ENCODE measurements at places on chromosomes 12 and 14.

DNA sequence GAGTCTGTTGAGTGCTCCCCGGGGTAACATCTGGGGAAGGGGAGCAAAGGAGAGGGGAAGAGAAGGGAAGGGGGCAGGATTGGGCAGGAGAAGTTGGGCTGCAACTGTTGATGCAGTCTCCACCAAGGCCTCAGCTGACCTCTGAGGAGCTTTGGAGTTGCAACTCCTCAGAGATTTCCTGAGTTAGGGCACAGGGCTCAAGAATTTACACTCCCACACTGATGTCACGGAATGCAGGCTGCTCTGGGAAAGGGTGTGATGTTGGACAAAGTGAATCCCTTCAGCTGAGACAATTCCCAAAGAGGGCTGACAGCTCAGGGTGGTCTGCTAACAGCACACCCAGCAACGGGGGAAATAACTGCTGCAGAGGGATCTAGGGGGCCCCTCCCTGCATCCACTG is 295.6 kb downstream of the PCNX1 start:
- no peaks in the 10 kb centered on the region for H3K27me3 ChIP-seq
- no peak for ATAC-seq
- H3K4me1 ChIP-seq = no peaks in the 10 kb centered on the region

DNA sequence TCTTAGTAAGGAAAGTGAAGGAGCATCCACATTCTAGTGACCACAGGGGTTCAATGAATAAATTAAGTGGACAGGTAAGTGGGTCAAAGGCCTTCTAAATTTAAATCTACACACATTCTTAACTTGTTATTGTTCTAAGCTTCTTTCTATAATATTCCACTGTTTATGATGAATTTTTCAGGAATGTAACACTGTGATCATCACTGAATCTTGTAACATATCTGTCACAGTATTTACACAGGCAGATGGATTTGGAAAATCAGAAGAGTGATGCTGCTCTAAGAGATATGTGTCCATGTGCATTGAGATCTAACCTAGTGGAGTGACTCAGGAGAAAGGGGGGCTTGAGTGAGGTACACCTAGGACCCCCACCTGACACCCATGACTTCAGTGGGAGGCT is 115.4 kb upstream of the OVCH1 start:
- peaks cover 8% of the 10 kb centered on the region for H3K36me3 ChIP-seq

- peak overlapping the region; percentile 65 for H3K27ac ChIP-seq
- no peaks in the 10 kb centered on the region for H3K27me3 ChIP-seq
- H3K4me3 ChIP-seq = peak overlapping the region; percentile 0
- no peaks in the 10 kb centered on the region for H3K4me1 ChIP-seq
- ATAC-seq = no peak
These were observed 3.5 kb downstream of the LMO3 start for GRCh38 chr12:16602412-16602811.

- no peak overlapping the region for H3K4me3 ChIP-seq
- H3K4me1 ChIP-seq = no peaks in the 10 kb centered on the region
- ATAC-seq = no peak
- H3K27ac ChIP-seq = no peak overlapping the region
- no peaks in the 10 kb centered on the region for H3K36me3 ChIP-seq
These were observed 13.3 kb upstream of the VRK1 start for GRCh38 chr14:96783915-96784224.

DNA sequence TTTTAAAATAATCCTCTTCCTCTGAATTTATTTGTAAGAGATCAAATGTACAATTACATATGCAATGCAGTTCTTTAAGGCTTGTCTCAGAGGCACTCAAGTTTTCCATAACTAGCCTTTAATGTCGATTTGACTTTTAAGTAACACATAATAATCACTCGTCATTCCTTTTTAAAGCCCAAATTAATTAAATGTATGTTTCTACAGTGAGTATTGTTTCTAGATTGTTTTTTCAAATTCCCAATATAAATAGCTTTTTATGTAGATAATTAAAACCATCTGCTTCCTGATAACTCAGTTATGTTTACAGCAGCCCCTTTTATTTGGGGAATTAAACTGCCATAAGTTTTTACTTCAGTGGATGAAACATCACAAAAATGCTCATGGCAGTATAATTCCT is 185.1 kb downstream of the ETNK1 start:
- H3K4me1 ChIP-seq = peaks cover 8% of the 10 kb centered on the region
- no peaks in the 10 kb centered on the region for H3K27me3 ChIP-seq
- H3K27ac ChIP-seq = no peak overlapping the region
- H3K36me3 ChIP-seq = no peaks in the 10 kb centered on the region
- no peak overlapping the region for H3K4me3 ChIP-seq

DNA sequence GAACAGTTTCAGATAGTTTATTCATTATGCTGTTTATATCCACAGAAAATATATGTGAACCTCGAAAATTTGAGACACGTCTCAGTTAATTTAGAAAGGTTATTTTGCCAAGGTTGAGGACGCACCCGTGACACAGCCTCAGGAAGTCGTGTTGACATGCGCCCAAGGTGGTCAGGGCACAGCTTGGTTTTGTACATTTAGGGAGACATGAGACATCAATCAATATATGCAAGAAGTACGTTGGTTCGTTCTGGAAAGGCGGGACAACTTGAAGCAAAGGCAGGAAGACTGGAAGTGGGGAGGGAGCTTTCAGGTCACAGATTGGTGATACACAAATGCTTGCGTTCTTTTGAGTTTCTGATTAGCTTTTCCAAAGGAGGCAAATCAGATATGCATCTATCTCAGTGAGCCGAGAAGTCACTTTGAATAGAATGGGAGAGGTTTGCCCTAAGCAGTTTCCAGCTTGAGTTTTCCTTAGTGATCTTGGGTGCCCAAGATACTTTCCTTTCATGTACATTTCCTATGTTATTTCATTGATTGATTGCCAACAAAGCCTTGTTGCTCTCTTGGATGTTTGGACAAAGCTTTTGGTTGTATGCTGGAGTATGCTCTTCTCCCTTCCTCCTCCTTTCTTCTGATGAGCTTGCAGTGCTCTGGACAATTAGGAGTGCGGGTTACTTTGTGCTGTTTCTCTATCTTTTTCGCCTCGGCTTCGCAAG is 3.2 kb downstream of the SNAPC1 start:
- no peak for ATAC-seq
- no peak overlapping the region for H3K27ac ChIP-seq
- no peak overlapping the region for H3K4me3 ChIP-seq

DNA sequence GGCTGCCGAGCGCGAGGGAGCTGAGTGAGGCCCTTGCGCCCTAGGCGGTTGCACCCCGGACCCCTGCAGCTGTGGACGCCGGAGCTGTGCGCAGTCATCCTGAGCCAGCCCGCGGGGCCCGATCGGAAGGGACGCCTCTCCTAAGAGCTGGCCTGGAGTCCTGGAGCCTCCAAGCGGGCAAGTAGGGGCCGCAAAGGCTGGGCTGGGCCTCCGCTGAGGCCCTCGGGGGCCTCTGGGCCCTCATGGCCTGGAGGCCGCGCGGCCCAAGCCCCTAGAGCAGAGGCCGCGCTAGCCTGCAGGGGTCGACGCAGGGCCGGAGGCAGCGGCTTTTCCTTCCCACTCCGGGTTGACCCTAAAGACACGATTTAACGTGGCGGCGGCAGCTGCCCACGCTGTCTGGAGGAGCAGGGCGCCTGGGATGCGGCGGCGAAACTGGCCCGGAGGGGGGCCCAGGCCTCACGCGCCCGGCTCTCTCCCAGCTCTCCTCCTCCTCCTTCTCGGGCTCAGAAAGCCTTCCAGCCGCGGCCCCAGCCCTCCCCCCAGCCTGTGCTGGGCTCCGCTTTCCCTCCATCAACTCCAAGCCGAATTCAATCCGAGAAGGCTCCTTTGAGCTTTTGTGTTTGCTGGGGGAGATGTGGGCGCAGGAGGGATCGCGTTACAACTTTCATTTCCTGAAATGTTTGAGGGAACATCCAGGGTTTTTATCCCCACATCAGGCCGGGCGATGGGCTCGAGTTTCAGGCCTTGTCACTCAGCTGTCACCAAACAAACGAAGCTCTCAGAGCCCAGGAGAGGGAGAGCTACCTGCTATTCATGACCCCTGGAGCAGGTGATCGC is 11.6 kb downstream of the SIX1 start:
- ATAC-seq = peak; percentile 39
- no peaks in the 10 kb centered on the region for H3K36me3 ChIP-seq
- H3K4me3 ChIP-seq = peak overlapping the region; percentile 41

- no peak overlapping the region for H3K27ac ChIP-seq
- no peaks in the 10 kb centered on the region for H3K27me3 ChIP-seq
- H3K4me3 ChIP-seq = no peak overlapping the region
- H3K36me3 ChIP-seq = peaks cover 15% of the 10 kb centered on the region
These were observed 43.5 kb downstream of the C14orf132 start for GRCh38 chr14:96082420-96083300.

GRCh38 chr14:57549765-57550420 is 56.2 kb upstream of the CCDC198 start:
- no peaks in the 10 kb centered on the region for H3K4me1 ChIP-seq
- H3K27me3 ChIP-seq = no peaks in the 10 kb centered on the region
- ATAC-seq = no peak
- H3K27ac ChIP-seq = no peak overlapping the region

- H3K4me3 ChIP-seq = no peak overlapping the region
- no peak overlapping the region for H3K27ac ChIP-seq
- no peak for ATAC-seq
- H3K36me3 ChIP-seq = no peaks in the 10 kb centered on the region
These were observed 158.7 kb downstream of the NUAK1 start for GRCh38 chr12:105980085-105980484.

GRCh38 chr12:124774462-124775167 is 89.0 kb downstream of the SCARB1 start:
- peak overlapping the region; percentile 30 for H3K4me3 ChIP-seq
- peak; percentile 37 for ATAC-seq
- no peaks in the 10 kb centered on the region for H3K27me3 ChIP-seq
- H3K36me3 ChIP-seq = peaks cover 5% of the 10 kb centered on the region

DNA sequence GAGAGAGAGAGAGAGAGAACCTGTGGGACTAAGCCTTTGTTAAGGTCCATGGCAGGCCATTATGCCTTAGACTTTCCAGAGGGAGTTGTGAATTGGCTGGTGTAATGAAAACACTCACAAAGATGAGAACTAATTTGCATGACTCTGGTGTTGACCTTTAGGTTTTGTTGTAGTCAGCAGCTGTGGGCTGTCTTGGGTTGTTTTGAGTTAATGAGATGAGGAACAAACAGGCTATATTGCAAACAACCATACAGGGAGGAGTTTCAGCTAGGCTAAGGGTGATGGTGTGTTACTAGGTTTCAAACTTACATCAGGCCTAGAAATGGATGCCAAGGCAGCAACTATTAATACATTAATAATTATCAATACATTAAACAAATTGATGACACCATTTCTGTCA is 26.3 kb downstream of the ATXN7L3B start:
- no peaks in the 10 kb centered on the region for H3K36me3 ChIP-seq
- no peak overlapping the region for H3K4me3 ChIP-seq
- H3K4me1 ChIP-seq = no peaks in the 10 kb centered on the region
- ATAC-seq = no peak

- H3K27ac ChIP-seq = no peak overlapping the region
- H3K27me3 ChIP-seq = no peaks in the 10 kb centered on the region
- H3K4me3 ChIP-seq = no peak overlapping the region
These were observed 34.8 kb downstream of the TIMELESS start for GRCh38 chr12:56414401-56414800.

DNA sequence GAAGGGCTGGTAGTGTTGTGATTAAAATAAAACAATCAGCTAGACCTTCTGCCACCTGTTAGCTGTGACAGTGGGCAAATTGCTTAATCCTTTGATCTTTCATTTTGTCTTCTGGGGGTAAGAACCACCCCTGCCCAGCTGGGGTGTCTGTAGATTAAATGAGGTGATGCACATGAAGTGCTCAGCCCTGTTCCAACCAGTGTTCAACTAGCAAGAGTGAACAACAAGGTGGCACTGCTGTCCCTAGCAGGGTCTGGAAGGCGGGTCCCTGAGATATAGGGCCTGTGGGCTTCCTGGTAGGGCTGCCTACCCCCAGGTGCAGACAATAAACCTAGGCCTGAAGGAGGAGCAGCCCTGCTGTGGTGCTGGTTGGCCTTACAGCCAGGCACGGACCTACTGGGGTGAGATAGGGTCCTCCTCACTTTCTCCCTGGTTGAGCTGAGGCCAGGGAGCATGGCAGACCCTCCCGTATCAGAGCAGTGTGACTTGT is 60.6 kb downstream of the ARL6IP4 start:
- H3K4me3 ChIP-seq = no peak overlapping the region
- H3K27me3 ChIP-seq = no peaks in the 10 kb centered on the region
- peak overlapping the region; percentile 71 for H3K27ac ChIP-seq
- H3K36me3 ChIP-seq = no peaks in the 10 kb centered on the region
- no peak for ATAC-seq

DNA sequence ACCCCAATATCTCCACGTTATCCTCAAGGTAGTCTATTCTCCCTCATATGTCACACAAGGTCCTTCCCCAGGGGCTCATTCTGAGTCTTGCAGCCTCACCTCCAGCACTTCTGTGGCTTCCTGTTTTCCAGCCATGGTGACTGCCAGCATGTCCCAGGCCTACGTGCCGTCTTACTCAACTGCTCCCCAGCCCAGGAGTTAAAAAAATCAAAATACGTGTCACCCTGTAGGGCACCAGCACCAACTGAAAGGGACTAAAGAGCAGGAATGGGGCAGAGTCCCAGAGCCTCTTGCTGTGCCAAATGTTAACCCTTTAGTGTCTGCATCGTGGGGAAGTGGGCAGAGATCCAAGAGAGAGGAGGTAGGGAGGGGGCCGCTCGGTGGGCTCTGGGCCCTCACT is 37.0 kb upstream of the MED13L start:
- no peak overlapping the region for H3K4me3 ChIP-seq
- H3K4me1 ChIP-seq = peaks cover 4% of the 10 kb centered on the region
- H3K36me3 ChIP-seq = no peaks in the 10 kb centered on the region
- H3K27me3 ChIP-seq = no peaks in the 10 kb centered on the region

DNA sequence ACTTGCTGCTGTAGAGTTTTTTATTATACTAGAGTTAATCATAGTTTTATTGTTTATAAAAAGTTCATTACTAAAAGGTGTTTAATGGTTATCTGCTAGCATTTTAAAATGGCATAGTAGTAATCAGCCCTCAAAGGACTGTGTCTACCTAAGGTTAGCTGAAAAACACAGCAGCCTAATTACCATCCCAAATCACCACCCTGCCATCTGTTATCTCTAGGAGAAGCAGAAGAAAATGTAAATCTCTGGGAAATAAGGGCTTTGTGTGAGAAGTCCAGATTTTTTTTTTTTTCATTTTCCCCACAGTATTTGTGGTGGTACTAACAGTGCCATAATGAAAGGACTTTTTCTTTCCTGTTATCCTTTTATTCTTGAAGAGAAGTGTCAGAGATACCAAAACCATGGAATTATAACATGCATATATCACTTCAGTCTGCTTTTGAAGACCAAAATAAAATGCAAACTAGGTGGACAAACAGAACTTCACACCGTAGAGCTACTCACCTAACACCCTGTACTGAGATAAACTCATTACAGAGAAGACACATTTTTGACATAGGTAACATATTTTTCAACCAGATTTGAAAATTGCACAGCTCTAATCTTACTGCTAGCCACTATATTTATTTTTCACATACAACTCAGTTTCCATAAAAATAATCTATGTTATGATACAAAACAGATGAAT is 876.2 kb downstream of the C12orf50 start:
- no peaks in the 10 kb centered on the region for H3K36me3 ChIP-seq
- no peaks in the 10 kb centered on the region for H3K4me1 ChIP-seq
- no peak overlapping the region for H3K27ac ChIP-seq
- H3K4me3 ChIP-seq = no peak overlapping the region

GRCh38 chr12:121239351-121240061 is 29.6 kb downstream of the P2RX4 start:
- H3K36me3 ChIP-seq = no peaks in the 10 kb centered on the region
- ATAC-seq = no peak
- no peaks in the 10 kb centered on the region for H3K4me1 ChIP-seq
- H3K27me3 ChIP-seq = no peaks in the 10 kb centered on the region
- no peak overlapping the region for H3K27ac ChIP-seq
